ENCODE measurements at places on chromosomes 13 and 19.

DNA sequence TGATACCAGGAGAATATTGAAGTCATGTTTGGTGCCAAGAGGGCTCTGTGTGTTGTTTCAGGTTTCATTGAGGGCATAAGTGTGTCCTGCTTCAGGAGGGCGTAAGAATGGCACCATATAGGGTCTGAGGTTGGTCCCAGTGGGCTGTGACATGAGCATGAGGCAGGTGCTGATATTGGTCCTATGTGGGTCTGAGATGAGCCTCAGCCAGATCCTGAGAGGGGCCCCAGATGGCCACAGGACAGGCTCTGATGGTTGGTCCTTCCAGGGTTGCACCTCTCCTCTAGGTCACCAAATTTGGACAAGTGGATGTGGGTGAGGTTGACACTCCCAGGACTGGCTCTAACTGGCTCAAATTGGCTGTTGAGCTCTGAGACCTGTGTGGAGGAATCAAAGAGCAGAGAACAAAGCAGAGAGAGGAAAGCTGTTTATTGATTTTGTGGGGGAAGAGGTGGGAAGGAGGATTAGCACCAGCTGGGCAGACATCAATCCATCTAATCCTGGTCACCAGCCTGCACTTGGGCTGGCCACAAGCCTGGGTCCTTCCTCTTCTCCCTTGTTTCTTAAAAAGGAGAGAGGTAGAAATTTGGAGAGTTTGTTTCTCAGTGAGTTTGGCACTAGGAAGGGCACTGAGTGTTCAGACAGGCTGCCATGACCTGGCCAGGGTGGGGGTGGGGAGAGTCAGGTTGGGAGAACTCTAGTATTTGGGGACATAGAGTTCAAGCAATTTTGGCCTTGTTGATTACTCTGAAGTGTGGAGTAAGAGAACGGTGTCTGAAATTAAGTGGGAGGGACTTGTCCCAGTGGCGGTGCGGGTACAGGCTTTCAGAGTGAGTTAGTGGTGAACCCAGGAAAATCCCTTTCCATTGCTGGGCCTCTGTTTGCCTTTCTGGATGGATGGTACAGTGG, 38.7 kb downstream of the CYP2B6 start:
- H3K27me3 ChIP-seq: no peaks in the 10 kb centered on the region
- no peak for DNase-seq
- no peak overlapping the region for H3K4me3 ChIP-seq
- no peaks in the 10 kb centered on the region for H3K36me3 ChIP-seq
- H3K27ac ChIP-seq: no peak overlapping the region

- H3K27ac ChIP-seq: no peak overlapping the region
- H3K4me3 ChIP-seq: no peak overlapping the region
- DNase-seq: no peak
- no peaks in the 10 kb centered on the region for H3K27me3 ChIP-seq
- no peaks in the 10 kb centered on the region for H3K36me3 ChIP-seq
Measured at GRCh38 chr13:29994911-29995595, 144.6 kb upstream of the UBL3 start.

DNA sequence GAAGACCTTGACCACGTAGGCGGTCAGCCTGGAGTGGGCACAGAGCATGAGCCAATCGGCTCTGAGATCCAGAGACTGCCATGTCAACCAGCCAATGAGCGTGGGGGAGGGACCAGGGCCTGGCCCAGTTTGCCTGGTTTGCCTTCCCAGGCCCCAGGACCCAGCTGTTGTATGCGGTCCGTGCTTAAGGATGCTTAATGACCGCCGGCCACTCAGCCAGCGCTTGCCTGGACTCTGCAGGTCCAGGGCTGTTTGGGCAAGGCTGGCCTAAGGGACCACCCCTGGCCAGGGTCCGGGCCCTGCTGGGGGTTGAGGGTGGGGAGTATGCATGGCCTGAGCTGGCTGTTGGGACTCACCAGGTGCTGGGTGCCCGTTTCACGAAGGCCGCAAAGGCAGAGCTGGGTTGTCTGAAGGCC, 23.1 kb upstream of the TNFSF14 start:
- H3K27me3 ChIP-seq: no peaks in the 10 kb centered on the region
- H3K27ac ChIP-seq: no peak overlapping the region
- no peak overlapping the region for H3K4me3 ChIP-seq
- no peaks in the 10 kb centered on the region for H3K4me1 ChIP-seq
- no peaks in the 10 kb centered on the region for H3K36me3 ChIP-seq

DNA sequence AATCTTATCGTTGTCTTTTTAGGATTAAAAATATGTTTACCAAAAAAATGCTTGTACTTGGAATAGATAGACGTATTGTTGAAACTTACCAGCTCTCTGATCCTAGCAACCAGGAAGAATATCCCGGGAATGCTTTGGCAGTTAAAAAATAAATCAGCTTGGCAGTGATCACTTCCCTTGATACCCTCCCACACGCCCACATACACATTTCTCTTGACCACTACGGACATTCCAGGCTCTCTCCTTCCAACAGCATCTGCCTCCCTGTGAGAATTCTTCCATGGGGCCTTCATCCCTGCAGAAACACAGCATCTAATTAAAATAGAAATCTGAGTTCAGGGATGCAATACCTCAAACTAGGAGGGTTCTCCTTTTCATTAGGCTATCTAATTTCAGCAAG, 57.9 kb downstream of the THSD1 start:
- H3K36me3 ChIP-seq: no peaks in the 10 kb centered on the region
- no peak overlapping the region for H3K4me3 ChIP-seq
- 0 out of 2 replicates have a peak, but pooled peaks cover 6% of the 10 kb centered on the region for H3K4me1 ChIP-seq
- H3K27ac ChIP-seq: no peak overlapping the region
- DNase-seq: no peak

- H3K27me3 ChIP-seq: no peaks in the 10 kb centered on the region
- H3K4me3 ChIP-seq: no peak overlapping the region
- DNase-seq: no peak
Measured at GRCh38 chr13:105796081-105796480, 739.4 kb downstream of the EFNB2 start.

DNA sequence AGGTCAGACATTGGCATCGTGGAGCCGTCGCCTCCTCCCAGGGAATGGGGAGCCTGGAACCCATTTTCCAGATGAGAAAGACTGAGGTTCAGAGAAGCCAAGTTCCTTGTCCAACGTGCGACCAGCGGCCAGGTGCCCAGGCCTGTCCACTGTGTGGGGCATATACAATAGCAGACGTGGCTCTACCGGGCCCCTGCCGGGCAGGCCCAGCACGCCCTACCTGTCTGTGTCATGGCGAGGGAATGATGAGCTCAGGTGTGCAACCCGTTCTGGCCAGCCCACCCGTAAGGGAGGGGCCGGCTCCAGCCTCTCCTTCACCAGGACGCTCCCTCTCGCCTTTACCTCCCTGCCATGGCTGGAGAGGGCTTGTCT, 837 bp downstream of the GNA15 start:
- no peak overlapping the region for H3K27ac ChIP-seq
- H3K4me3 ChIP-seq: no peak overlapping the region
- H3K4me1 ChIP-seq: no peaks in the 10 kb centered on the region
- no peaks in the 10 kb centered on the region for H3K27me3 ChIP-seq

GRCh38 chr19:2428321-2428690, 920 bp upstream of the TIMM13 start:
- peaks cover 20% of the 10 kb centered on the region for H3K4me1 ChIP-seq
- peaks cover 2% of the 10 kb centered on the region for H3K36me3 ChIP-seq
- H3K4me3 ChIP-seq: peak overlapping the region; percentile 4
- no peaks in the 10 kb centered on the region for H3K27me3 ChIP-seq
- peak overlapping the region; percentile 100 for H3K27ac ChIP-seq
- DNase-seq: peak; percentile 36

DNA sequence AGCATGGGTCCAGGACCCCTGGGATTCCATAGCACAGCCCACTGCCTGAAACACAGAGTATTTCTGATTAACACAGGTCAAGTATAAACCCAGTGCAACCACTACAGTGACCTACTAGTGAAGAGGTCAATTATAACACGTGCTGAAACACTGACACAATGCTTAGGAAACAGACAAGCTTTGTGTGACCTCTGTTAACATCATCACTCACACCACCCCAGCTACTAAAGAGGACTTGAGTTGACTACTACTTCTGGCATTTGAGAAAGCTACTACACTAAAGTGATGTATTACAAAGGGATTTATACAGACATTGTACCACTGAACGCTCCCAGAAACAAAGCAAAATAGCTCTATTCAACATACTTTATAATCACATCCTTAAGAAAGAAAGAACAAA, 1935.9 kb upstream of the PCDH20 start:
- no peak overlapping the region for H3K27ac ChIP-seq
- no peaks in the 10 kb centered on the region for H3K4me1 ChIP-seq
- no peaks in the 10 kb centered on the region for H3K27me3 ChIP-seq
- no peaks in the 10 kb centered on the region for H3K36me3 ChIP-seq
- no peak for DNase-seq

DNA sequence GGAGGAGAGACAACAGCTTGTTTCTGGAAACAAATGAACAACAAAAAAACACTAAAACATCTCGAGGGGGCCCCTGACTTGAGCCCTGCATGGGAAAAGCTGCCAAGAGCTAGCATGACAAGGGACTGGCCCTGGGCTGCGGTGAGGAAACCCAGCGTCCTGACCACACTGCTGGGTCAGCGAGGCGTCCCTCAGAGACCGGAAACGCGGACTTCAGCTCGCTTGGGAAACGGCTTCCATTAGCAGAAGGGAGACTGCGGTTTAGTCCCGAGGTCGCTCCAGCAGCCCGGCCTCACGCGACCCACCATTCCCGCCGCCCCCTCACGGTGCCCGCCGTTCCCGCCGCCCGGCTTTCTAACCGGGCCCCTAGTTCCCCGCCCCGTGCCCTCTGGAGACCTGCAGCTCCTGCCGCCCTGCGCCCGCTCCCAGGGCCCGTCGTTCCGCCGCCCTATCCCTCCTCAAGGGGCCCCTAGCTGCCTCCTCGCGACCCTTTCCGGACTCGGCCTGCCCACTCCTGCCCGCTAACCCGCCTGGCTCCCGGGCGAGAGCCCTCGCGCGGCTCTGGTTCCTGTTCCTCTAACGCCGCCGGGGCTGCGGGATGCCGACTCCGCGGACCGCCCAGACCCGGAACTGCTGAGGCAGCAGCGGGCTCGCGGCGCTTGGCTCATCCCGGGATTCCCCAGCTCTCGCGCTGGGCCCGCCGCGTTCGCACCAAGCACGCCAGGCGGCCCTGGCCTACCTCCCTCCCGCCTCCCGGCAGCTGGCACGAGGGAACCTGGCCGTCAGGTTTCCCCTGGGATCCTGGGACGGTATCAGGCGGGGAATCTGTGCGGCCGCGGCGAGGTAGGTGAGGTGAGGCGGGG, at the start of gene CCDC122:
Gene CCDC122 (minus strand): TSS at position 849 of the 863 bp plus-strand sequence. CDS start 10,364 bp downstream, outside the sequence.
- 0 out of 2 replicates have a peak, but pooled peaks cover 5% of the 10 kb centered on the region for H3K4me1 ChIP-seq
- DNase-seq: peak; percentile 83
- H3K36me3 ChIP-seq: no peaks in the 10 kb centered on the region
- H3K27me3 ChIP-seq: no peaks in the 10 kb centered on the region
- H3K27ac ChIP-seq: peak within 1 kb of the TSS; percentile 92

DNA sequence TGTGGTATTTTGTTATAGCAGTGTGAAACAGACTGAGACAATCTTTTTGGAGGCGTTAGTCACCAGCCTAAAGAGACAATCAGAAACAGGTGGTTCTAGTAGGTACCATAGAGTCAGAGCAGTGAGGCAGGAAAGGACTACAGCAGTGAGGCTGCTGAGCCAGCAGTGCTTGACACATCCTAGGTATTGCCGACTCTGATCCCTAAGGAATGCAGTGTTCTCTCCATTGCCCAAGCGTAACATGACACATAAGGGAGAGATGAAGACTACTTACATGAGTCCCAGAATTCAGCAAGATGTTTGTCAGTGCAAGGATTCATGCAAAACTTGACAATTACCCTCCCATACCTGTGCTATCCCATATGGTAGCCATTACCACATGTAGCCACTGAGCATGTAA, 62.4 kb upstream of the XPO4 start:
- no peak for DNase-seq

DNA sequence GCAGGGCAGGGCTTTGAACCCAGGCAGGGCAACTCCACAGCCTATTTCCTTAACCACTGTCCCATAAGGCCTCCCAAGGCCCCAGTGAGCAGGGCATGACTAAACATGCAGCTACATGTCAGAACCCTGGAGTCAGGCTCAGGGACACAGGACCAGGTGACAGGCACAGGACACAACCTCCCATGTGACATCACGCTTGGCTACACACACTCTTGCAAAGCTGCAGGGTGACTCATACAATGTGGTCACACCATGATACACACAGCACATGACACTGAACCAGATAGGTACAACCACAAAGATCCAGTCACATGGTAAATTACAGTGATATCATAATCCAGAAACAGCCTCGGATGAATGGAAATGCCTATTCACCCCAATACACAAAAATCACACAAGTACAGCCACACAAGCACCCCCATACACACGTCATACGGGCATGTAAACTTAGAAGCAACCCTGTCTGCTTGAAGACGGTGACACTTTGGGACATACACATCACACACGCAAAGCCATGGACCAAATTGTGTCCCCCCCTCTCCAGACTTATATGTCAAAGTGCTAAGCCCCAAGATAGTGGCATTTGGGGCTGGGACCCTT, 14.5 kb downstream of the KLK4 start:
- no peak for DNase-seq
- H3K4me3 ChIP-seq: no peak overlapping the region
- H3K4me1 ChIP-seq: no peaks in the 10 kb centered on the region
- no peaks in the 10 kb centered on the region for H3K36me3 ChIP-seq

DNA sequence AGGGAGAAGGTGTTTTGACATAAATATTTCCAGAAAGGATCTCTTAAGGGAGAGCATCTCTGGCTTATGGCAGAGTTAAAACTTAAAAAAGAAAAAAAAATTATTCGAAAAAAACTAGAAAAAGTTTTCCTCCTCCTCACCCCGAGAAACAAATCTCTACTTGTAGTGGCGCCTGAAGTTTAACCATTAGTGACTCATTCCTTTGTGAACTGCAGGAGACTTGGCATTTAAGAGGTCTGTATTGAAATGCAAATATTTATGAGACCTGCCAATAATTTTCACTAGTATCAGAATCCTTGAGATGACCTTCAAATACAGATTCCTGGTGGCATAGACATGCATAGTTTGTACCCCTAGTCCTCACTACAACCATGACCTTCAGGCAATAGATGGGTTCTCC, 64.9 kb upstream of the MED4 start:
- no peak for DNase-seq
- H3K27me3 ChIP-seq: no peaks in the 10 kb centered on the region
- no peaks in the 10 kb centered on the region for H3K4me1 ChIP-seq
- no peaks in the 10 kb centered on the region for H3K36me3 ChIP-seq

- no peaks in the 10 kb centered on the region for H3K27me3 ChIP-seq
- H3K36me3 ChIP-seq: no peaks in the 10 kb centered on the region
- H3K27ac ChIP-seq: no peak overlapping the region
- no peak overlapping the region for H3K4me3 ChIP-seq
- no peak for DNase-seq
- H3K4me1 ChIP-seq: peaks cover 19% of the 10 kb centered on the region
Measured at GRCh38 chr13:112451512-112452379, 75.6 kb downstream of the SPACA7 start.

DNA sequence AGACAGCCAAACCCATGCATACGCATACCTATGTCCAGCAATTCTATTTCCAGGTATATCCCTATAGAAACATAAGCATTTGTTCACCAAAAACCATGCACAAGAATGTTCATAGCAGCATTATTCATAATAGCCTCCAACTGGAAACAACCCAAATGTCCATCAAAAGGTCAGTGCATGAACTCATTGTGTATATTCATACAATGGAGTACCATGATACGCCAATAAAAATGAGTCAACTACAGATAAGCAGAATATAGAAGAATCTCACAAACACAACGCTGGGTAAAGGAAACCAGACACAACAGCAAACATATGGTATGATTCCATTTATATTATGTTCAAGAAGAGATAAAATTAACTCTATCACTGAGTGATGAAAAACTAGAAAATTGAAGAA, 23.8 kb downstream of the DEDD2 start:
- H3K36me3 ChIP-seq: peaks cover 3% of the 10 kb centered on the region
- no peak overlapping the region for H3K4me3 ChIP-seq

GRCh38 chr19:13376537-13376936, 129.7 kb downstream of the CACNA1A start:
- no peaks in the 10 kb centered on the region for H3K4me1 ChIP-seq
- no peaks in the 10 kb centered on the region for H3K27me3 ChIP-seq
- H3K36me3 ChIP-seq: no peaks in the 10 kb centered on the region
- no peak for DNase-seq

All from Caco-2 (cell line).